Fibroblast of mammary gland (primary cell): ENCODE measurements at places on chromosomes 2 and 18.

DNA sequence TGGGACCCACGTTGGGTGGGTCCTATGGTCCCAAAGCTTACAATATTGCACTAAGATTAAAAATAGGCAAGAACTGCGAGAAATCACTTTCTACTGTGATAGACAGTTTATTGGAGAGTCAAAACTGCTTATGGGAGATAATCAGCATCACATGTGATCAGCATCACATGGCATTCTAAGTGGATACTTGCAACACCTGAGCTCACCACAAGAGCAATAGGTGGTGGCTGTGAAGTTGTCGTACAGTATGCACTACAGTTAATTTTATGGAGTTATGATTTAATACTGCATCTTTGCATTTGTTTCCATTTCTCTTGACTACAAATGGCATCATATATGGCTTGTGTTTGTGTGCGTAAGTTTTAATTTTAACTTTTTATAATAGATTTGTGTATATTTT, 11.6 kb downstream of the PNO1 start:
- DNase-seq, result no peak

- DNase-seq, result no peak
Measured at GRCh38 chr18:37665346-37665745, 99.7 kb upstream of the CELF4 start.

GRCh38 chr2:8544171-8544785, 137.6 kb upstream of the ID2 start:
- DNase-seq, result no peak

- peak; percentile 62 for DNase-seq
Measured at GRCh38 chr2:152335016-152335725, at the start of gene FMNL2. Gene FMNL2 (plus strand): TSS chr2:152335174.

DNA sequence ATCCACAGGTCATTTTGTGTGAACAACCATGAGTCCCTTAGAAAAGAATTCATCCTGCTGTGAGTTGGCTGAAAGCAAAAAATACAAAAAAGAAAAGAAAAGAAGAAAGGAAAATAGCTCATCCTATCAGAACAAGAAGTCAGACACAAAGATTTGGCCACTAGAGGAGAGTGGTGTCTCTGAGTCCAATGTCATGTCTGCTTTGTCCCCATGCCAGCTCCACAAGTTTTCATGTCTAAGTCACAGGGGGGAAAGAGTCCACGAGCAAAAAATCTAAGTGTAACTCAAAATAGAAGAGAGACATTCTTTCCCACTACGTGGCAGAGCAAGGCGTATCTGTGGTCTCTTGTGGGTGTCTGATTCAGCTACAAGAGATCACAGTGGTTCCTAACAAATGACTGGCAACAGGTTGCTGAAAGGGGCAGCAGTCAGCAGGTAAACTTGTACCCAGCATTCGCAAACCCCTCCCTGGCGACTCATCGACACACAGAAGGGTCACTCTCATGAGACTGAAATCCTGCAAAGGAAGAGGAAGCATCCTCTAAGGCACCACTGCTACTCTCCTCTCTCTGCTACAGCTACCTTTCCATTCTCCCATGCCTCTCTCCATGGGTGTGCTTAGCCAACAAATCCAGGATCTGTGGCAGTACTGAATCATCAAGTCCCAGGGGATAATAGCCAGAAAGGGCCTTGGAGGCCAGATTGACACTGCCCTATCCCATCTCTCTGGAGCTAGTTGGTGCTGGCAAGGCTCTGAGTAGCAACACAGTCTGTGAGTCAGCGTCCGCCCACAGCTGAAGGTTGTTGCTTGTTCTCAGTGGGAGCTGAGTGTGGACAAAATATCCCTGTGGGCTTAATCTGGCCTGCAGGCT, 123.0 kb upstream of the SLC39A10 start:
- DNase-seq, result peak; percentile 95

DNA sequence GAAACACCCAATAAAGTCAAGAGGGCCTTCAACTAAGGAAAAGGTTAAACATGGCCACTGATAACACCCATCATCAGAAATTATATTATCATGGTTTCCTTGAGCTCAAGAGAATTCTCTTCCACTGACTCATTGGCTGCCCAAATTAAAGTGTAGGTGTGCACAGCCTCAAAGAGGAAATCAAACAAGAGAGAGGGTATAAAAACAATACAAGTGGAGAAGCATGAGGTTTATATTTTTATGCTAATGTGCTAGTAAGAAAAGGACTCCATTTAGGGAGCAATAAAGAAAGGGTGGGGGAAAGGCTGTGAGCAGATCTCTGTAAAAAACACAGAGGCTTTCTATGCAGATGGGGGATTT, 168.8 kb upstream of the VRK2 start:
- DNase-seq, result no peak

- no peak for DNase-seq
Measured at GRCh38 chr2:224308272-224308911, 93.5 kb downstream of the FAM124B start.
